ENCODE measurements at places on chromosomes 11 and 22.

GRCh38 chr11:42049650-42050049 lies 590.2 kb upstream of the LRRC4C start:
- DNase-seq: no peak

GRCh38 chr11:123428116-123428715 lies 1.9 kb upstream of the GRAMD1B start:
- no peak for DNase-seq

DNA sequence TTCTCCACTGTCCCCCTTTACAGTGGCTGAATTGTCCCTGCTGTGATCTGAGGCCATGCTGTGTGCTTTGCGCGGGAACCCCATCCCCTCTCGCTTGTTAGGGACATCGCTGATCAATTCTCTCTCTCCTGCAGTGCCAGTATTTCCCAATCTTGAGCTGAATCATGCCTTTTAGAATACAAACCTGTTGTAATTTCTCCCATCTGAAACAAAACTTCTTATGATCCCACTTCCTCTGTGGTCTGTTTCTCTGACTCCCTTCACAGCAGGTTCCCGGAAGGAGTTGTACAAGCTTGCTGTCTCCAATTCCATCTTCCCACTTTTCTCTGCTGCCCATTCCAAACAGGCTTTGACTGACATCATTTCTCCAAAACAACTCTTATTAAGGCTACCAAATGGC lies 16.8 kb downstream of the ADAMTS15 start:
- DNase-seq: no peak

- DNase-seq: no peak
Observed at GRCh38 chr22:24548812-24549211, 6.1 kb downstream of the GUCD1 start.

- no peak for DNase-seq
Observed at GRCh38 chr11:3859373-3859881, 4.0 kb downstream of the STIM1 start.

DNA sequence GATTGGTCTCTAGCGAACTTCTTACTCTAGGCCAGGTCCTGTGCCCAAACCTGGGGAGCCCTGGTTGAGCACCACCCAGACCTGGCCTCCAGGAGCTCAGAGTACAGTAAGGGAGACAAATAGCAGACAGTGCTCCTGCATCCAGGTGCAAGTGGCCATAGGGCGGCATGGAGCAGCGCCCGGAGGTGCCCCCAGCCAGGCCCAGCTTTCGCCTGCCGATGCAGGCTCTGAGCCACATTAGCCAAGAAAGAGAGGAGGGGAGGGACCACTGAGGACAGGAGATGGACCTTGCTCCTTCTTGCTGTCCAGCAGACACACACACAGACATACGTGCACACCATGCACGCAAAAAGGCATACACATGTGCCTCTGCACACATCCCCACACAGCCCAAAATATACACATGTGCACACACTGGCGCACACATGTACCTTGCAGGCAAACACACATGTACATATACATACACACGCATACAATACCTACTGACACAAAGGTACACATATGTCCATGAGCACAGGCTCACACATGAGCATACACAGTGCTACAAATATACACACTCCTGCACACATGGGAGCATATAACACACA lies 68.7 kb upstream of the FGF3 start:
- DNase-seq: no peak

DNA sequence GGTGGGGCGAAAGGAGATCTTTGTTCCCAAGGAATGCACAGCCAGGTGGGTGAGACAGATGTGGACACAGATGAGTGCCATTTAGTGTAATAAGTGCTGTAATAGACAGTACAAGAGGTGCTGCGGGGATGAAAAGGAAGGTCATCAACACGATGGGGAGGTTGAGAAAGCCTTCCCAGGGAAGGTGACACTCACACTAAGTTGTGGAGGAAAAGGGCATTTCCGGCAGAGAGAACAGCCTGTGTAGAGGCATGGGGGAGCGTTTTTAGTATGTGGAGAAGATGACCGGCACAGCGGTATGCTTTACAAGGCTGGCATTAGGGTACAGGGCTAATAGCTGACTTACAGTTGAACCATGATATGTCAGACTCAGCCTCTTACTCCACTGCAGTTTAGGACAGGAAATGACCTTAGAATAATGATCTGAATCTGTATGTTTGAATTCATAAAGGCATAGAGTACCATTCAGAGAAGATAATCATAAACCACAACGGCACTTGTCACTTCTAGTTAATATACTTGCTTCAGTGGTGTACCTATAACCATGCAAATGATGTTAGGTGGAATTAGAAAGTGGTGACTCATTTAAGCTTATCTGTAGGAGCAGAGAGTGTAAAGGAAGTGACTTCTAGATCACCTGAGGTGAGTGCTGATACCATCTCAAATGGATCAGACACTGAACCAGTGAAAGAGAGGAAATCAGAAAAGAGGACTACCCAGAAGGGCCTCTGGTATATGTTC lies 60.6 kb downstream of the FAM83F start:
- no peak for DNase-seq

DNA sequence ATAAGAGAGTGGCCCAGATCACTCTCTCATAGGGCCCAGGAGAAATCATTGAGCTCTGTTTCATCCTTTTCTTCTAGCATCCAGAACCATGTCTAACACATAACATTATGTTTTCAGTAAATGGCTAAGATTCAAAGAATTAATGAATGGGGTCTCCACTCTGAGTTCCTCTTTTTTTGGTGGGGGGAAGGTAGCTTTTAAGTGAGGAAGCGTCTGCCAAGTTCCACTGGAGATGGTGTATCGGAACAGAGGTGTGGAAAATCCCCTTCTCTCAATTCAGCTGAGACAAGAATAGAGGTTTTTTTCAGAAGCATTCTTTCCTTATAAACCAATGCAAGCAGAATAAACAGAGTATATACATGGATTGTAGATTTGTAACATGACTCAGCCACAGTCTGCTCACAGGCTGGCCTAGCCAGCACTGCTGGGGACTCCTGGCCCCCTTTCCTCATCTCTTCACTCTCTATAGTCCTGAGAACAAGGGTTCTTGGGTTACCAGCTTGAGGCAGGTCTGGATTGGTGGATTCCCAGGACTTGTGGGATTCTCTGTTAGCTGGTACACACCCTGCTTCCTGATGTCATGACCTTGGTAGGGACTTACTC lies 97.2 kb downstream of the TRAF6 start:
- no peak for DNase-seq

DNA sequence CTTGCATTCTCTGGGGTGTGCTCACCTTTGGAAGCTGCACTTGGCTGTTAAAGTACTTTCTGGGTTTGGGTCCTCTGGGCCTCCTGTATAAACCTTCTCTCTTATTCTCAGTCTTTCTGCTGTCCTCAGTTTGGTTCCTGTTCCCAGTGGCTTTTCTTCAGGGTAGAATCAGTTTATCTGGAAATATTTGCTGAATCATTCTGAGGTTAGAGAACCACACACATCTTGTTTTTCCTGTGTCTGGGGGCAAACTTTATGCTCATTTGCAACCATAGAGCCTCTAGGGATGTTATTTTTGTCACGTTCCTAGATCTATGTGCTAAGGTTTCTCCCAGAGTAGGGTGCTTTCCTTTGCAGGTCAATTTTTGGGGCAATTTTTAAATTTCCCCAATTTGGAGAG lies 224.3 kb upstream of the C11orf87 start:
- DNase-seq: no peak

DNA sequence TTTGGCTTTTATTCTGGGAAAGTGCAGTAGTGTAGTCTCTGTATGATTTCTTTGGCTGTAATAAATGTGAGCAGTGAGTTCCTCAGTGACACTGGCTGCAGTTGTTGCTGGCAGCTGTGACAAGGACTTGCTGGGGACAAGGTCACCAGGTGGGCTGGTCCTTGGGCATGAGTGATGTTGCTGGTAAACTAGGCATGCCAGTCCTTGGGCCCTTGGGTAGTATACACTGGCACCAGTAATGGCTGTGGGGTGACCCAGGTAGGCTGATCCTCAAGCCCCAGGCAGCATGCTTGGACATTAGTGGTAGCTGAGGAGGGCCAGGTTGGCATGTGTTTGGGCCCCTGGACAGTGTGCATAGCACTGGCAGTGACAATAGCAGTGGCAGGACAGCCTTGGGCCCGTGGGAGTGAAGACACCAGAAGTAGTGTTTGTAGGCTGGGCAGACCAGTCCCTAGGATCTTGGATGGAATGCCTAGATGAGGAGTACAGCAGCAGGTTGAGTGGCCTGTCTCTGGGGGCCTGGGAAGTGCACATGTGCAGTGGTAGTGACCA lies 164.3 kb downstream of the GUCY1A2 start:
- no peak for DNase-seq

- no peak for DNase-seq
Observed at GRCh38 chr11:97963528-97964331, 1057.0 kb upstream of the CNTN5 start.

DNA sequence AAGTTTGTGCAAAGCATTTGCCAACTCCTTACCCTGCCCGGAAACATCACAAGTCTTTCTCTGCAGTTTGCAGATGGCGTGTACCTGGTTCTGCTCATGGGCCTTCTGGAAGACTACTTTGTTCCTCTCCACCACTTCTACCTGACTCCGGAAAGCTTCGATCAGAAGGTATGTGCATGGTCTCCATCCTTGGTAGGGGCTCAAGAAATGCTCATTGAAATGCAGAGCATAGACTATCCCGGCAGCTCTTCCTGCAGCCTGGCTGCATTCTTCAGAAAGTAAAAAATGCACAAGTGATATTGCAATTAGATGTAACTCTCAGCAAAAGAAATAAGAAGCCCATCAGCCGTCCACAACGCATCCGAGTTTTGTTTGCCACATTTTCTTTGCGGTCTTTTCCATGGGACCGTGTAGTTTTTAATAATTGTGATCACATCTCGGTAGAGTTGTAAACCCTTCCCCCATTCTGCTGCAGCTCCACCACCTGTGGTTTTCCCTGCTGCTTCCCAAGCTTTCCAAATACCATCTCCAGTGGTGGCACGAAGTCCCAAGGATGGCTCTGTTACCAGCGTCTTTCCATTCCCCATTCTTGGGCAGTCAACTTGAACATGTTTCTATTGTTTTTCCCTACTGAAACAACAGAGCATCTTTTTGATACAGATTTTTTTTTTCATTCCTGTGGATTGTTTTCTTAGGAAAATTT lies 22.7 kb upstream of the PARVG start:
- DNase-seq: no peak

DNA sequence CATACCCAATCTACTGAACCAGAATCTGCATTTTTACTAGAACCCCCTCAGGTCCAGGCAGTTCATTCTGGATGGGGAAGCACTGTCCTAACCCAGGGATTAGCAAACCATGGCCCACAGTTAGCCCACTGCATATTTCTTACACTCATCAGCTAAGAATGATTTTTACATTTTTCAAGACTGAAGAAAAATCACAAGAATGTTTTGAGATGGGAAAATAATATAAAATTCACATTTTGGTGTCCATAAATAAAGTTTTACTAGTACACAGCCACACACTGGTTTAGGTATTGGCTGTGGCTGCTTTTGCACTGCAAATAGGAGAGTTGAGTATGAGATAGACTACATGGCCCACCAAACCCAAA lies 59.4 kb downstream of the PPFIBP2 start:
- no peak for DNase-seq

- no peak for DNase-seq
Observed at GRCh38 chr11:30635401-30635989, 49.3 kb upstream of the MPPED2 start.

DNA sequence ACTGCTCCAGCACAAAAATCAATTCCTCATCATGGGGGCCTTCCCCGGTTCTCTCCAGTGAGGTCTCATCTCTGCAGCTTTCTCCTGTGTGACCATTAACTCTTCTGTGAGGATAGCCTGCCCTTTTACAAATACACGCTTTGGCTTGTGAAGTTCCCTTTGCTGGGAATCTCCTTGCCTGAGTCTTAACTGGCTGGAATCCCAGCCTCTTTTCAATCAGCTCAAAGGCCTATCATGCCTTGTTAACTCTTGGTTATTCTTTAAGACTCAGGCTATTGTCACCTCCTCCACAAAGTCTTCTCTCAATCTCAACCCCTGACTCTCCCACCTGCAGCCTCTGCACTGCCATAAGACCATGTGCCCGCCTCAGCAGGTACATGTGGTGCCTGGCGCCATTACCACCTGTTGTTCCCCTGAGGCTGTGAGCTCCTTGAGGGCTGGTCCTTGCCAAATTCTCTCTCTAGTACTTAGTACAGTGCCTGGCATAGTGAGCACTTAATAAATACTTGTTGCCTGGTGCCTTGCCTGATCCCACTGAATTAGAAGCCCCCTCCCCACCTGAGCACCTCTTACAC lies 128.2 kb downstream of the ST3GAL4 start:
- DNase-seq: no peak

DNA sequence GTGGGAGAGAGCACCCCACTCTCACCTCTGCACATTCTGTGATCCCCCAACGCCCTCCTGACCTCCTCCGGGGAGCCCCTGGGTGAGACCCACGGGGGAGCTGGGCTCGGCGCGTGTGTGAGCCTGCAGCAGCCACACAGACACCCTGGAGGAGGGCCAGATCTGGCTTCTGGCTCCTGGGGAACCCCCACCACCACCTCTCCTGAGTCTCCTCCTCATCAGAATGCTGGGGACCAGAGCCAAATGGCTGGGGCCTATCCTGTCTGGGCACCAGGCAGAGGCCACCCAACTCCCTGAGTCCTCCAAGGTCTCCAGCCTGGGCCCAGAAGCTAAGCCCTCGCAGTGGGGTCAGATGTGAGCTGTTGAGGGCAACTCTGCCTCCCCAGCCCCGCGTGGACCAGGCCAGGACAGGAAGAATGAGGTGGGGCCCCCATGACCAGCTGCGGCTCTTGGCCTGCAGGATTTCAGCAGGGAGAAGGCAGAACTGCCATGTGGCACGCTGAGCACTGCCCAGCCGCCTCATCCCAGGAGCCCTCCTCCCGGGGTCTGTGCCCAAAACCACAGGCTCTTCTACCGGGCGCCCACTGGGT lies 5.5 kb upstream of the PIM3 start:
- no peak for DNase-seq

DNA sequence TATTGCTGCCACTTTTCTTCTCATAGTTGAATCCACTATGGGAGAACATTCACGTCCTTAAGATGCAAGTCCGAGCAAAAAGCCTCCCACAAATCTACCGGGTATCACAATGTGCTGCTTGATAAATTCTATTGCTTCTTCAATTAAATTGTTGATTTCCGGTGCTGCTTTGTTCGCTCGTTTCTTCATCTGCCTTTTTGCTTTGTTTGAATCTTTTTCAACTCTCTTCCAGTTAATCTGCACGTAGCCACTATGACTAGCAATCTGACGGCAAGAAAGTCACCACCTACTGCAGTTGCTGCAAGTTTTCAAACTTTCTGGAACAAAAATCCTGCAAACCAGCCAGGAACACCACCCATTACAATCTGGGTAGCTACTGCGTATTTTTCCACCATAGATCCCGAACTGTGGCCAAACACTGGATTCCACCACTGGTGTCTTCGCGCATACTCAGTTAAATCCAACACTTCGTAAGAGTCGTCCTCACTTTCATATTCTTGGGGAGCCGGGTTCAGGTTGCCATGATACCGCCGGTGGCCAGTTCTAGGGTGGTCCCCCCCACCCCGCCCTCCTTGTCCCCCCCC lies 59.1 kb downstream of the CLMP start:
- DNase-seq: no peak

GRCh38 chr11:130070846-130071200 lies 1.1 kb downstream of the APLP2 start:
- no peak for DNase-seq
